ENCODE measurements at places on chromosomes 11 and 22.

DNA sequence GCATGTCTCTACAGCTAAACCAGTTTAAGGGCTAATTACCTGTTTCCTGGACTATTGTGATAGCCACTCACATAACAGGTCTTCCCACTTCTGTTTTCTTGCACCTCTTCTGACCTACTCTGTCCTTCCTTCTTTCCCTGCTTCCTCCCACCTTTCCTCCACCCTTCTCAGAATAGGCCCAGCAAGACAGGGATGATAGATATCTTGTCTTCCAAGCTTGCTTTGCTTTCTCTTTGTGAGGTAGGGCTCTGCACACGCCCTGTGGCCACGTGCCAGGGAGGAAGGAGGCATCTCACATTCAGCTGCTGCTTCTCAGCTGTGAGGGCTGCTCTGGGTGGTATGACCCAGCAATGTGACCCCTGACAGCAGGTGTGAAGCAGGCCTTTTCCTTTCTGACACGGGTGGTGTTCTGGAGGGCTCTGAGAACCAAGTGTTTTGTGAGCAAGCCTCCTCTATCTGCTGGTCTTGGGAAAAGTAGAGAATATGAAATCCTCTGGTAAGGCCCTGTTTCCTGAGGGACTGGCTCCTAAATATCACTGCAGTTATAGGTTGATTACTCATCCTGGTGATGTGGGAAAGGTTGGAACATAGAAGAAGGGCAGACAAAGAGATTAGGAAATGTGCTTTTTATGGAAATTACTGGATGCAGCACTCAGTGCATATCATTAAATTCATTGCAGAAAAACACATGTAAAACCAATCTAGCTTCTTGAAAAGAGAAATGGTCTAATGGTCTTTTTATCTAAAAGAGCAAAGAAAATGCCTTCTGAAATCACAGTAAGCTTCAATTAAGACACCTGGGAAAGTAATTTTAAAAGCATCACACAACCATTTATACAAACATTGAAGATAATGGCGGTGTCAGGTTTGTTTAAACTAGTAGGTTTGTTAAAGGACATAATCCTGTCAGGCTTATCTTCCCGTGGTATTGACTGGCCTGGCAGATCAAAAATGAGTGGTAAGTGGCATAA lies 8.5 kb downstream of the AMOTL1 start:
- DNase-seq, result peak; percentile 60

GRCh38 chr22:47533961-47534803 lies 771.7 kb downstream of the TBC1D22A start:
- DNase-seq, result no peak

DNA sequence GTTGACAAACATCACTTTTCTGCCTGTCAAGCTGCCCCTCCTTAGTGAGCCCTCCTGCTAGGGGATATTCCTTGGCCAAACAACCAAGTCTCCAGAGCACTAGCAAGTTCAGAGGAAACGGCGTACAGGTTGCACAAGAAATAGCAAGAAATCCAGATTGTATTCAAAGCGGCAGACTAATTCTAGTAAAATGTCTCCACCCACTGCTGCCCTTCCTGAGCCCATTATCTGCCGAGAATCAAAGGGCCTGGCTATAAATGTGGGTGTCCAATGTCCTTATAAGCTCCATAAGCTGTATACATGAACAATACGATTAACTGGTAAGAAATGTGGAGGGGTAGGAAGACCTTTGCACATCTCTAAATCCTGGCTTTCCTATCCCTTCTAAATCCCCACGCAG lies 44.0 kb upstream of the AKIP1 start:
- no peak for DNase-seq

DNA sequence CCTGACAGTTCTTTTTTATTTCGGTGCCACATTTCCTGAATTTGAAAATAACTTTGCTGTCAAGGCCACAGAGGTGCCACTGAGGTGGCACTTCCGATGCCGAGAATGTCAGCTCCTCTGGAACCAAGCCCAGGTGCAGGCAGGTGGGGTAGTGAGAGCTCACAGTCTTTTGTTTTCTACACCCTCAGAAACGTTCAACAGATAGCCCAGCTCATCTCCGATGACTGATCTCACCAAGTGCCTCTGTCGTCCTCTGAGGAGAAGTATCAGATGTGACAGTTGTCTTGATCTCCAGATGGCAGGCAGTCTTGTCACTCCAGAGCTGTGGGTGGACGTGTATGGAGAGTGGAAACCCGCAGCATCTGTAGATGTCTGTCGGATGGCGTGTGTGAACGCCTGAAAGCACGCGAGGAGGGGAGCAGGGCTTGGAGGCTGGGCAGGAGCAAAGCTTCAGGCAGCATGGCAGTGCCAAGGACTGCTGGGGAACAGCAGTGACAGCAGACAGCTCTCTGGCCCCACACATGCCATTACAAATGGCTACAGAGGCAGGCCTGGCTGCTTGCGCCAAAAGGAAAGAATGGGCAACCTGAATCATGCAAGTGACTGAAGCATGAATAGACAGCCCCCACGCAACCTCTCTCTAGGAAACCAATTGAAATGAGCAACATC lies 877.0 kb downstream of the OPCML start:
- DNase-seq, result no peak

- DNase-seq, result no peak
Observed at GRCh38 chr22:41862530-41863266, 29.8 kb downstream of the SREBF2 start.

- DNase-seq, result no peak
Observed at GRCh38 chr22:33888821-33889220, 31.5 kb downstream of the LARGE1 start.

GRCh38 chr11:37519781-37520180 lies 921.7 kb upstream of the RAG2 start:
- DNase-seq, result no peak

Data from right cardiac atrium (tissue), 5 donors.